ENCODE measurements at places on chromosomes 12 and 14.

DNA sequence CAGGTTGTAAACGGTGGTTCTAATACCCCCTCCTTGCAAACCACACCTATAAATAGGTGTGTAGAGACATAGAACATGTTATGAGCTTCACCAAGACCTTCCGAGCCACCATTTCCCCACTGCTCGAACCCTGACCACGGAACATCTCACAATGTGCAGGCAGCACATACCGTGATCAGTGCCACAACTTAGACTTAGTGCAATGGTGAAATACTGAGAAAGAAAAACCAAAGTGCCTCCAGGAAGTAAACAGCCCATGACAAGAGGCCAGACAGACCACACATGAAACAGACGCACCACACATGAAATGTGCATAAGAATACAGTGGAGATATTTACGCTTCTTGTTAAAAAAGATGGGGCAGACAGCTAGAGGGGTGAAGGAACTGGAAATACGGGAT, 166.9 kb upstream of the CCND2 start:
- ATAC-seq, result no peak

- ATAC-seq, result no peak
Observed at GRCh38 chr12:58087423-58088127, 146.2 kb downstream of the ATP23 start.

DNA sequence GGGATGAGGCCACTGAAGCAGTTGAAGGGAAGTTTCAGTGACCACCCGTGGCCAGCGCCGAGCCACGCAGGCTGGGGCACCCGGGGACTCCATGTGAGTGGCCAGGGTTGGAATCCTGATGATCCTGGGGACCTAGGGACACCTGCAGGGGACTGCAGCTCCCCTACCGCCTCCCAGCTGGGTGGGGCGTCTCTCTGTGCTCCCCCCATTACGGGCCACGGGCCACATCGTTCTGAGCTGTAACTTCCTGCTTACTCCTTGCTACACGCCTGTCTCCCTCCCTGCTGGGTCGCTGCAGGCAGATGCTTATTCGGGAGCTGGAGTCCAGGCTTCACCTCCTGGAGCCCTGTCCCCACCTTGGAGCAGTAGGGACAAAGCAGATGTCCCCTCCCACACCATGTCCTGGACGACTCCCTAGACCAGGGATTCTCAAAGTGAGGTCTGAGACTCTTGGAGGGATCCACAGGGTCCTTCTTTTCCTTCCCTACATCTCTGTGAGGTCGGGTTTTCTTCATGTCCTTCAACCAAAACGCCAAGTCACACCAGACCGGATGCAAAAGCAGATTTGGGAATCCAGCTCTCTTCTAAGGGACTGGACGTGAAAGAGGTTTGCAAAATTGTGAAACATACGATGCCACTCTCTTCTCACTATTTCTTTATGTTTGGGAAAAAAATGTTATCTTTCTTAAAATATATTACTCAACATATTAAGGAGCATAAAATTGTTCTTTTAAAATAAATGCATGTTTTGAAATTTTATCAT, 85.9 kb upstream of the NCOR2 start:
- ATAC-seq, result no peak

DNA sequence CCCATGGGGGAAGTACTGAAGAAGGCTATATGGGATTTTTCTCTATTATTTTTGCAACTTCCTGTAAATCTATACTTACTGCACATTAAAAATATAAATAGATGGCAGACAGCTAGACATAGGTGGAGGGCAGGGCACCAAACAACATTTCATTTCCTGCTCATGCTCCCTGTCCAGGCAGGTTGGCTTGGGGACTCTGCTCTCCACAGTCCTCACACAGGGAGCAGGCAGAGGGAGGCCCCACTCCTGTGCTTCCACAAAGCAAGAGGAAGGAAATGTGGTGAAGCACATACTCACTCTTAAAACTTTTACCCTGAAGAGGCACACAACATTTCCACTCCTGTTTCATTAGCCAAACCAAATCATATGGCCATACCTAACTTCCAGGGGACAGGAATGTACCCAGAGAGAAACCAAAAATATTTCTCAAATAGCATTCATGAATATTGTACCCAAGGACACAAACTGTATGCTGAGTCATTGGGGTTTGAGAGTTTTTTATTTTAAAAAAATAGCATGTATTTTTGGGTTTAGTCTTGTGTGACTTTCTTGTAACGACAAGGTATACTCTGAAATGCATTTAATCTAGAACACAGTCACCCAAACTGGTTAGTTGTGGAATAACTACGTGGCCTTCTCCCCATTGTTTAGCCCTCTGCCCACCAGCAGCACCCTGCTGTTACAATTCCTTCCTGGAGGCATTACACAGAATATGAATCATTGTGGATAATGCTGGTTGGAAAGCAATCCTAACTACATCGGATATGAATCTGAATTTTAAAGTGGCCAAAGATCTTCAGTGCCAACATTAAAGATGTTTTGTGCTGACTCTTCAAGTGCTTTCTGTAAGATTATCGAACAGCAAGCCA, 40.9 kb downstream of the RTN1 start:
- no peak for ATAC-seq

DNA sequence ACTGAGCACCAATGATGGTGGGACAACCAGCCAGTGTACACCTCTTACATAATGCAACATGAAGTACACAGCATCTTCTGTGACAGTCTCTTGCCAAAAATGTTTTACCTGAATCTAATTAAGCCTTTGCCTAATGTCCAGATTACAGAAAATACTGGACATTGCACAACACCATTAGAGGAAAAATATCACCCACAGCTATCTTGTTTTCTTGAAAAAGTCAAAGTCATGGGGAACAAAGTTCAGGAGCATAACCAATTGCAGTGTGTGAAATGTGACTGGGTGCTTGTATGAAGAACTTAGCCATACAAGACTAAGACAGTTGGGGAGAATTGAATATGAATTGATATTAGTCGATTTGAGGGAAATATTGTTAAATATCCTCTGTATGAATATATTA, 12.1 kb upstream of the ANO6 start:
- ATAC-seq, result no peak

GRCh38 chr14:68554231-68554630, 238.6 kb downstream of the ZFP36L1 start:
- ATAC-seq, result no peak

DNA sequence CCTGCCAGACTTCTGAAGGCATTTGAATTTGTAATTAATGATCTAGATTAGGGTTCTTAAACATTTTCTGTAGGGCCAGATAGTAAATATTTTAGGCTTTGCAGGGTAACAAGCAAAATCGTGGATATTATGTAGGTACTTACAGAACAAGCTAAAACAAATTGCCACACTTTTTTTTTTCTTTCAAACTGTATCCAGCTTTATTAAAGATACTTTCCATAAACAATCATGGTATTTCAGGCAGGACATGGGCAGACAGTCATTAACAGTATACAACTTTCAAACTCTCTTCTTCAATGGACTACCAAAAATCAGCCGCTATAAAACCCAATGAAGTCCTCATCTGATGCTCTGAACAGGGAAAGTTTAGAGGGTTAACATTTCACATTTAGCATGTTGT, 9.6 kb downstream of the TRMT5 start:
- no peak for ATAC-seq

DNA sequence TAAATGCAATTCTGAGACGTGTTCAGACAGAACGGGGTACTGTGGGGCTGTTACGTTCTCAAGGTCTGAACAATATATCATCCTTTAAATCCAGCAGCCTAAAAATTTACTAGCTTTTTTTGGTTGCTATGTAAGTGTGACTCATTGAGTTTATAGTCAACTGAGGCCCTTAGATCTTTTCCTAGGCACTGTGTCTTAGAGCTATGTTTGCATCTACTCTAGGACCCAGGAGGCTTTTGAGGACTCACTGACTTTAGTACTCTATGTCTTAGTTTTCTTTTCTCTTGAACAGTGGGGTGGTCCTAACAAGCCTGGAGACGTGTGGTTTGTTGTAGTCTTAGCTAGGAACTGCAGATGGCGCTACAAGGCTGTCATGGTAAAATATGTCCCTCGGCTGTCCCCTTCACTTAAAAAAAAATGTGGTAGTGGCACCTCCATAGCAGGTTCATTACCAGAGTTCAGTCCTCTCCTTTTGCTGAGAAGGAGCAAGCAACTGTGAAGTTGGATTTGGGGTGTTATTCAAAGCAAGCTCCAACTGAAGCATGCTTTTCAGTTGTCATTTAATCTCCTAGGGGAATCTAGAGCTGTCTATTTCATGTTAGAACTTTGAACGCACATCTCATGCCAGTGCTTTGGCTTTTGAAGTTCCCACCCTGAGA, 8.7 kb upstream of the SPATS2 start:
- peak; percentile 92 for ATAC-seq

DNA sequence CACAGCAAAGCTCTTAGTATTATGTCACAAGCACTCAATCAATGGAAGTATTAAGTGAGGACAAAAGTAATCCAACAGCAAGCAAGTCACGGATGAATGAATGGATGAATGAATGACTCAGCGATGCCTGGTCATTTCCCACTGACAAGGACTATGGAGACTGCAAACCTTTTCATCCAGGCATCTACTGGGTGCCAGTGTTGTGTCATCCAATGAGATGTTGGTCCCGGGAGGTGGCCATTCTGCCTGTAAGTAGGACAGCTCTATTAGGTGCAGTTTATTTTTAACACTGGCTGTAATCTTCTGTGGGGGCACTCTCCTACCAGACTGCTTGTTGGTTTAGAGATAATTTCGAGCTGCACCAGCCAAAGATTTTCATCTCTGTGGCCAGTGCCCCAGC, 39.4 kb downstream of the STAB2 start:
- peak; percentile 89 for ATAC-seq

GRCh38 chr14:96246539-96246847, 9.5 kb upstream of the BDKRB1 start:
- ATAC-seq, result peak; percentile 97

GRCh38 chr12:1776170-1776921, 44.0 kb upstream of the LRTM2 start:
- ATAC-seq, result peak; percentile 78

DNA sequence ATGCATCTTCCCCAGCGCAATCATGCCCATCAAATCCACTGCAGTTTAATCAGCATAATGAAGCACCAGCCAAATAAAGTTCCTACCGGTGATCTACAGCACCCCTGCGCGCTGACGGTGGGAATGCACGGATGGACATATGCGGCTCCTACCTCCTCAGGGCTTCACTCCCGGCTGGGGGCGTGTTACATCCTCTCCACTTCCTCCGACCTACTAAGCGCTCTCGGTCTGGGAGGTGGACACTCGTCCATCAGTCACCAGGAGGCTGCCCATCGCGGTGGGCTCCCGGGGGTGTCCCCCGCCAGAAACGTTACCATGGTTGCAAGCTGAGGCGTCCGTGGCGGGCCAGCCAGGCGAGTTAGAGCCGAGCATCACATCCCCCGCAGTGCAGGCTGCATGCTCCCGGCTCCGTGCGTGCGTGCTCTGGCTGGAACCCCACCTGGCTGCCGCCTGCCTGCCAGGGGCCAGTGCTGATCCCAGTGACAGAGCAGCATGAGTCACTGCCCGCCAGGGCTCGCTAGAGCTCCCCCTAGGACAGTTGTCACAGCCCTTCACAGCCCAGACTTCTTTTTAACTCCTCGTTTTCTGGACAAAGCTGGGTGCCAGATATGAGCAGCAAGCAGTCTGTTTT, 73.0 kb downstream of the CIT start:
- ATAC-seq, result peak; percentile 96

DNA sequence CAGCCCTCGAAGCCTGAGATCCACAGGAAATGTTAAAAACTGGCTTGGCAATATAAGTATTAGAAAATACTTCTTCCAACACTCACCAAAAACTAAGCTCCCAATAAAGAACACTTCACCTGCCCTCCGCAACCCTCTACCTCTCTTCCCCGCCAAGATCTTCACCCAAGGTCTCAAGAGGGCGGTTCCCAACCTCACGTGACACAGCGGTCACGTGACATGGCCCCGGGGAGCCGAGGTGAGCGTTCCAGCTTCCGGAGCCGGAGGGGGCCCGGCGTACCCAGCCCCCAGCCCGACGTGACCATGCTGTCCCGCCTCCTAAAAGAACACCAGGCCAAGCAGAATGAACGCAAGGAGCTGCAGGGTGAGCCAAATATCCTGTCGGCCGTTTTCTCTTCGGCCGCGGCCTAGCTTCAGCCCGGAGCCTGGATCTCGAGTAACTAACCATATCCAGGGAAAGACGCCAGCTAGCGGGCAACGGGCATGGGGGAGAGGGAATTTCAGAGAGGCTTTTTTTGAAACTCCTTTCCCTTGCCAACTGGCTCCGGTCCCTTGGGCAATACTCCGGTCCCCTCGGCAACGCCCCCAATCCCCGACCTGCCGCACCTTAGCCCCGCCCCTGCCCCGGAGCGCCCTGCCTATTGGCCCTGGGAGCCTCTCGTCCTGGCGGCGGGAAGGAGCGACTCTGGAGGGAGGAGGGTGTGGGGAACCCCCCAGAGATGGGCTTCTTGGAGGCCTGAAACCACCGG, at the start of gene BLOC1S1:
BLOC1S1 (plus strand) TSS at position 214 of the 749 bp plus-strand sequence; CDS start at position 220, 6 bp downstream.
- ATAC-seq, result peak; percentile 82

DNA sequence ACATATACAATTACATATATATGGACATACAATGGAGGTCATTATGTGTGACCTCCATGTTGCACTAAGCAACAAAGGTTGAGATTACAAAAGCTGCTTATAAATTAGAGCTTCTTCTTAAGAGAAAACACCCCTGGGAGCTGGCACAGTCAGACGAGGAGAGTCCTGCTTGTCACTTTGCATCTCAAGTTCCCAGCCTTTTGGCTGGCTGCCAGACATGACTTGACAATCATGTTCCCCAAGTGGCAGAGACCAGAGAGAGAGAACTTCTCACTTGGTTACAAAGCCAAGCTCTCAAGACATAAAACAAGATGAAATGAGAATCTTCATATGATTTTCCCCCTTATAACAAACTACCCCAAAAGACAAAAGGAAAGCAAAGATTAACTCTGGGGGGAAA, 8.5 kb upstream of the SYNJ2BP start:
- ATAC-seq, result no peak

GRCh38 chr12:64457032-64457431, 5.1 kb downstream of the TBK1 start:
- ATAC-seq, result no peak

GRCh38 chr12:62214846-62215245, 45.4 kb upstream of the USP15 start:
- no peak for ATAC-seq

GRCh38 chr12:5723711-5724252, 221.3 kb downstream of the ANO2 start:
- ATAC-seq, result no peak

DNA sequence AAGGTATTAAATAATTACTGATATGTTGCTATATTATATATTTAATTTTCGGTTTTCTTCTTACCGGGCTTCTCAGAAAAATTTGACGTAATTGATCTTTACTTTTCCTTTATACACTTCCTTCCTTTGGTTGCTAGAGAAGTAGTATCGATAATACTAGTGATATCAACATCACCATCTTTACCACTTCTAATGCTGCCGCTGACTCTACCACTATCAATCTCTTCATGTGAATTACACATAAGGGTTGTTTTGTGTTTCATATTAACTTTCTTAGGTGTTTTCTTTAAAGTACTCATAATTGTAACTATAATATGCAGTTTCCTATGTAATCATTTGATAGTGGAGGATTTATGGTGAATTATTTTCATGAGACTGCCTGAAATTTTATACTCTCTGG, 30.9 kb upstream of the KLRF1 start:
- ATAC-seq, result no peak

DNA sequence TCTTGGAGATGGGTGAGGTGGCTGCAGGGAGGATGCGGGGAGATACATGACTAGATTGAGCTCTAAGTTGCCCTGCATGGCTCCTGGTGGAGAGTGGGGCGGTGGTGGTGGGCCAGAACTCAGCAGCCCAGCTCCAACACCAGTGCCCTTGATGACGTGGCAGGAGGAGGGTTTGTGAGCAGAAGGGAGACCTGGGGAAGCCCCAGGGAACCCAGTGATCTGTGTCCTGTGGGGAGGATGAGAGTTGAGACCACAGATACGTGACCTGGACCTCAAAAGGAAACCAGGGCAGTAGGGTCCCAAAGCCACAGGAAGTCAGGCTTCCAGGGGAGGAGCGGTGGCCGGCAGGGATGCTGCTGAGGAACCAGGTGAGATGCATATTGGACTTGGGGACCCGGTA, 989.1 kb upstream of the TMEM132C start:
- no peak for ATAC-seq

All from SK-N-SH treated with all-trans-retinoic acid at 6 μM for 48 hours (cell line).